ENCODE measurements at places on chromosomes 3 and 15. TPM values are rescaled to one million over a fixed set of nuclear protein-coding genes. Genes with fewer than 3 reads are reported as not detected.

RBP2 gene
- total RNA-seq = not detected

DNA sequence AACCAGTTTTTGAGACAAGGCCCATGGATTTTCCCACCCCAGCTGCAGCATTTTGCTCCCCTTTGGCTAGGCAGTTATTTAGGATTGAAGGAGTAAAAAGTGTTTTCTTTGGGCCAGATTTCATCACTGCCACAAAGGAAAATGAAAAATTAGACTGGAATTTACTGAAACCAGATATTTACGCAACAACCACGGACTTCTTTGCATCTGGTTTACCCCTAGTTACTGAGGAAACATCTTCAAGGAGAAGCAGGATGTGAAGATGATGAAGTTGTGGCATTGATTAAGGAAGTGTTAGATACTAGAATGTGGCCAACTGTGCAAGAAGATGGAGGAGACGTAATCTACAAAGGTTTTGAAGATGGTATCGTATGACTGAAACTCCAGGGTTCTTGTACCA is 165.2 kb upstream of the MYRIP start:
- no peak overlapping the region for H3K27ac ChIP-seq
- DNase-seq = no peak
- no peaks in the 10 kb centered on the region for H3K27me3 ChIP-seq

- no peak for DNase-seq
- H3K4me1 ChIP-seq = peaks cover under 1% of the 10 kb centered on the region
- peaks cover 2% of the 10 kb centered on the region for H3K36me3 ChIP-seq
- H3K27ac ChIP-seq = no peak overlapping the region
These were observed 188.2 kb downstream of the ITPR1 start for GRCh38 chr3:4681301-4681700.

DNA sequence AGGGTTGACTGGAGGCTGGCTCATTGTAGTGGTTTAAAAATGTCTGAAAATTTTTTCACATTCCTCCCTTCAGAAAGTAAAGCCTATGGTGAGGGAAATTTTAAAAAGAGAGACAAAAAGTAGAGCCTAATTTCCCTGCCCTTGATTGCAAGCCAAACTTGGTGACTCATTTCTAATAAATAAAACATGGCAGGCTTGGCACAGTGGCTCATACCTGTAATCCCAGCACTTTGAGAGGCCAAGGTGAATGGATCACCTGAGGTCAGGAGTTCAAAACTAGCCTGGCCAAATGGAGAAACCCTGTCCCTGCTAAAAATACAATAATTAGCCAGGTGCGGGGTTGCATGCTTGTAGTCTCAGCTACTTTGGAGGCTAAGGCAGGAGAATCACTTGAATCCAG is 18.9 kb upstream of the ARRDC4 start:
- H3K27ac ChIP-seq = no peak overlapping the region
- H3K27me3 ChIP-seq = no peaks in the 10 kb centered on the region
- DNase-seq = no peak
- H3K36me3 ChIP-seq = no peaks in the 10 kb centered on the region
- no peaks in the 10 kb centered on the region for H3K4me1 ChIP-seq
- no peak overlapping the region for H3K4me3 ChIP-seq

GRCh38 chr3:130956721-130957120 is 62.8 kb downstream of the ATP2C1 start:
- no peaks in the 10 kb centered on the region for H3K4me1 ChIP-seq
- DNase-seq = no peak
- no peak overlapping the region for H3K4me3 ChIP-seq
- H3K27me3 ChIP-seq = no peaks in the 10 kb centered on the region

DNA sequence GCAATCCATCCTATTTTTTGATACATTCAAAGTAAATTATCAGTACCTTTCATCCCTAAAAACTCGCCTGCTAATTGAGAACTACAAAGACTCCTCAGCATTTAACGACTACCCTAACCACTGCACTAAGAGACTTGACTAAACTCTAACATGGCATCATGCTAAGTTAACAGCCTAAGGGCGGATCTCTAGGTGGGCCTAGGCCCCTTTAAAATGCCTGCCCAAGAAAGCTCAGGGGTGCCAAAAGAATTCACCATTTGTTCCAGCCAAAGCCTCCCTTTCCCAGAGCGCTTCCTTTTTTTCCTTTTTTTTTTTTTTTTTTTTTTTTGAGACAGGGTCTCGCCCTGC is 568 bp upstream of the NEK4 start:
- H3K27ac ChIP-seq = peak overlapping the region; percentile 99
- peaks cover 2% of the 10 kb centered on the region for H3K36me3 ChIP-seq
- no peaks in the 10 kb centered on the region for H3K27me3 ChIP-seq
